ENCODE measurements at places on chromosomes 11 and 22. TPM values are rescaled to one million over a fixed set of nuclear protein-coding genes. Genes with fewer than 3 reads are reported as not detected.

Gene OR51B4
- total RNA-seq: not detected

Gene SLC37A2
- total RNA-seq: 0.16 TPM

Gene LSP1
- 1.6 TPM for total RNA-seq

Gene TSPAN32
- total RNA-seq: not detected

Gene CASP1
- total RNA-seq: 0.57 TPM

Gene RAG2
- total RNA-seq: not detected

Gene GSTT2
- not detected for total RNA-seq

Gene UBQLN3
- not detected for total RNA-seq

Gene MCAT
- 29.3 TPM for total RNA-seq

Gene INPP5J
- 0.44 TPM for total RNA-seq

Gene SAA1
- 2.6 TPM for total RNA-seq

Gene MMP11
- total RNA-seq: 0.27 TPM

Gene LDLRAD3
- total RNA-seq: 30.2 TPM

Gene RAG1
- 0.16 TPM for total RNA-seq

Gene FGF3
- total RNA-seq: not detected

Gene SLC25A18
- 0.45 TPM for total RNA-seq

Gene CCDC73
- total RNA-seq: not detected

Gene C1QTNF5
- total RNA-seq: not detected

Gene TMPRSS5
- total RNA-seq: 0.13 TPM
